ENCODE measurements at places on chromosomes 2 and 18. TPM values are rescaled to one million over a fixed set of nuclear protein-coding genes. Genes with fewer than 3 reads are reported as not detected.

CDK15 gene
- total RNA-seq: not detected

DSC3 gene
- not detected for total RNA-seq

- no peak for DNase-seq
- no peak overlapping the region for H3K4me3 ChIP-seq
- no peaks in the 10 kb centered on the region for H3K27me3 ChIP-seq
- H3K27ac ChIP-seq: no peak overlapping the region
Measured at GRCh38 chr2:128639693-128640092, 321.0 kb upstream of the HS6ST1 start.

MRO gene
- total RNA-seq: not detected

DNA sequence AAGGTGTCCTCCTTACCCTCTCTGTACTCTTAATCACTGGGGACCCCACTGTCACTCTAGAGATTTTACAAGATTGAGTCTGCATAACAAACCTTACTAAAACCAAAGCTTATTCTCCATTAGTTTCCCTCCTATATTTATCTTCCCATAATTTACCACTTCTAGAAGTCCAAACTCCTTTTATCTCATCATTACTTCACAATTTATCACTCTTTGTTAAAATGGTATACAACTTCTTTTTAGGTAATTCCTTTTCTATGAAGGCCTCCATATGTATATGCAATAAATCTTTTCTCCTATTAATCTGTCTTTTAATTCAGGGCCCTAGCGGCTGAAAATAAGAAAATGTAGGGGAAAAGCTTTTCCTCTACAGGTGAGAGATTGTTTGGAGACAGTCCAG lies 152.4 kb downstream of the MSH2 start:
- no peak overlapping the region for H3K27ac ChIP-seq
- H3K36me3 ChIP-seq: no peaks in the 10 kb centered on the region
- no peaks in the 10 kb centered on the region for H3K4me1 ChIP-seq

RTTN gene
- total RNA-seq: 25.5 TPM

HRH4 gene
- total RNA-seq: 0.22 TPM

GRCh38 chr18:63090334-63090733 lies 229.2 kb downstream of the BCL2 start:
- no peak overlapping the region for H3K4me3 ChIP-seq
- H3K4me1 ChIP-seq: no peaks in the 10 kb centered on the region
- no peaks in the 10 kb centered on the region for H3K27me3 ChIP-seq
- H3K36me3 ChIP-seq: no peaks in the 10 kb centered on the region
- no peak for DNase-seq

- no peak overlapping the region for H3K4me3 ChIP-seq
- no peaks in the 10 kb centered on the region for H3K27me3 ChIP-seq
- DNase-seq: no peak
Measured at GRCh38 chr2:127118467-127118866, 11.5 kb upstream of the BIN1 start.

GRCh38 chr2:120224256-120224655 lies 1.1 kb upstream of the TMEM185B start:
- H3K4me1 ChIP-seq: peaks cover 37% of the 10 kb centered on the region
- peaks cover 3% of the 10 kb centered on the region for H3K36me3 ChIP-seq
- no peak for DNase-seq
- peak overlapping the region; percentile 72 for H3K4me3 ChIP-seq
- no peaks in the 10 kb centered on the region for H3K27me3 ChIP-seq
- H3K27ac ChIP-seq: no peak overlapping the region

DNA sequence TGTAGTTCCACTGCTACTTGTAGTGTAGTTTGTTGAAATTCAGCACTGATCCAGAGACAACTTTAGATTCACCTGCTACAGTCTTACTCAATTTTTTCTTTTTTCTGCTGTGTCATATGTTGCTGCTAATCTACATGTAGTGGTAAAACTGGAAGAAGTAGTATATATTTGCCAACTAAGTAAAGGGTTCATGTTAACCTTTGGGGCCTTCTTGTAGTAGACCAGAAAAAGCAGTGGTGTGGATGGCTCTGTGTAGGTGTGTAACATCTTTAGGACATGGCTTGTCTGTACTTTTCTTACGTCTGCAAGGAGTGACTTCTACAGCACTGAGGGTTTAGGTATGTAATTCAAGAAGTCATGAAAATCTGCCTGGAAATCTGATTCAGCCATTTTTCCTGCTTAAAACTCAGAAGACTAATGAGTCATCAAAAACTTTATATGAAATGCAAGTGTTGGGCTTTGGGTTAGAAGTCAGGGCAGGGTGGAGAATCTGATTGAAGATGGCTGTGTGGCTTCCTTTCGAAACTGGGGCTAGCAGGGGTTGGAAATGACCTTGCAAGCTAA lies 8.4 kb downstream of the PTPRM start:
- no peak for DNase-seq
- no peaks in the 10 kb centered on the region for H3K36me3 ChIP-seq
- H3K27me3 ChIP-seq: peaks cover 4% of the 10 kb centered on the region
- H3K4me3 ChIP-seq: no peak overlapping the region

- H3K36me3 ChIP-seq: no peaks in the 10 kb centered on the region
- H3K4me1 ChIP-seq: no peaks in the 10 kb centered on the region
- no peak for DNase-seq
- H3K4me3 ChIP-seq: no peak overlapping the region
- no peaks in the 10 kb centered on the region for H3K27me3 ChIP-seq
Measured at GRCh38 chr2:17051538-17051937, 385.9 kb upstream of the CYRIA start.

DNA sequence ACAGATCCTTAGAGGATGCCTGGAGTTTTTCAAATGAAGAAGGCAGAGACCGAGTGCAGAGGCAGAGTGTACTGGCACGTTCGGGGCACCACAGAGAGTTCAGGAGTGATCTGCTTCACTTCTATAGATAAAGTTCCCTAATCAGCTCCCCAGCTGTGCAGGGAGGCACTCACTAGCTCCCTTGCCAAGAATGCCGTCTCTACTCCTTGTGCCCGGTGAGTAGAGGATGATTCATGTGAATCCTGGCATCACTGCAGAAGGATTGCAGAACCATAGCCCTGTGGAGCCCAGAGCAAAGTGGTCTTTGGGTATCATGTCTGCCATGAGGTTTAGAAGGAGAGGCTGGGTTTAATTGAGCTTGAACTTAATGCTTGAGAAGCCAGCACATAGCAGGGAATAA lies 510.1 kb upstream of the RAB6C start:
- H3K27ac ChIP-seq: no peak overlapping the region
- no peaks in the 10 kb centered on the region for H3K4me1 ChIP-seq
- no peak overlapping the region for H3K4me3 ChIP-seq
- H3K36me3 ChIP-seq: no peaks in the 10 kb centered on the region
- DNase-seq: no peak
- H3K27me3 ChIP-seq: no peaks in the 10 kb centered on the region
